ENCODE measurements at places on chromosomes 12 and 14.
A peak's percentile ranks its signal among the peaks of the same experiment; 100 is the strongest.

GRCh38 chr12:68622250-68622649 lies 11.6 kb downstream of the RAP1B start:
- DNase-seq: no peak

GRCh38 chr14:65156568-65157366 lies 54.5 kb upstream of the MAX start:
- no peak for DNase-seq

- DNase-seq: no peak
Measured at GRCh38 chr12:21971344-21971743, 30.1 kb upstream of the ABCC9 start.

DNA sequence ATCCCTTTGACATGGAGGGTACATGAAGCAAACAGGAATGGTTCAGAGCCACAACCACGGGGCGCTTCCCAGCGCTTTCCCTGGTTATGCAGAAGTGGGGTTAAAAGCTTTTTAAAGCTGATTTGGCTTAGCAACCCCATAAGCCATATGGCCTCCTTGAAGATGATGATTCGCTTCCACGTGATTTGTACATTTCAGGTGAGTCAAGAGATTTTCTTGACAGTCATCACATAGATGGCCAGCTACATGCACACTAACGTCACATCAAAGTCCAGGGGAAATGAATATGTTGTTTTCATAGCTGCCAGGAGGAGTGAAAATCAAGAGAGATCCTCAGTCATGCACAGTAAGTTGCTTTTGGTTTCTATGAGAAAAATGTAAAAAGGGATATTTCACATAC lies 309.7 kb downstream of the TMEM132D start:
- no peak for DNase-seq

DNA sequence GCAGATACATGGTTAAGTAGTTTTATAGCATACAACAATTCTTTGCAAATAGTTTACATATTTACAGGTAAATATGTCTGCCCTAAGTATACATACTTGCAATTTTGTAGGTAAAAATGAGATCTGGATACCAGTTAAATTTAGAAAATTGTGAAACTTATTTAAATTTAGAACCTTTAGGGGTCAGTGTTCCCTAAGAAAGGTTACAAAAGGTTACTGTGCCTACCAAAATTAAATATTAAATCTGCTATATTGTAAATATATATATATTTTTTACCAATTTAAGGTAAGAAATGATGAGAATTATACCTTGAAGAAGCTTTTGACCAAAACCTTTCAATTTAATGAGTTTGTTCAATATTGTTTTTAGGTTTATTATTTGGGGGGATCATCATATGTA lies 54.0 kb downstream of the MIPOL1 start:
- DNase-seq: no peak

DNA sequence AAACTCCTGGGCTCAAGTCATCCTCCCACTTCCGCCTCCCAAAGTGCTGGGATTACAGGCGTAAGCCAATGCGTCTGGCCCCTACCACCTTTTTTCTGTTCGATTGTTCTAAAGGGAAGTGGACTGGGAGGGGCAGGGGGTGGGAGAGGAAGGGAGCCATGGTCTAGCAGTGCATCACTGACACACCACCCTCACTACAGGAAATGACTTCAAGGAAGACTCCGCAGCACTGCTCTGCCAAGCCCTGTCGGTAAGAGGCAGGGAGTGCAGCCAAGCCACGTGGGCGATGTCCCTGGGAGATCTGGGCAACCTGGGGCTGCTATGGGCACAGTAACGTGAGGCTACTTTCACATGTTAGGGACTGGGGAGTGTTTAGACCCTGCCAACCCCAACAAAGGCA lies 18.0 kb downstream of the LRRC74A start:
- no peak for DNase-seq

DNA sequence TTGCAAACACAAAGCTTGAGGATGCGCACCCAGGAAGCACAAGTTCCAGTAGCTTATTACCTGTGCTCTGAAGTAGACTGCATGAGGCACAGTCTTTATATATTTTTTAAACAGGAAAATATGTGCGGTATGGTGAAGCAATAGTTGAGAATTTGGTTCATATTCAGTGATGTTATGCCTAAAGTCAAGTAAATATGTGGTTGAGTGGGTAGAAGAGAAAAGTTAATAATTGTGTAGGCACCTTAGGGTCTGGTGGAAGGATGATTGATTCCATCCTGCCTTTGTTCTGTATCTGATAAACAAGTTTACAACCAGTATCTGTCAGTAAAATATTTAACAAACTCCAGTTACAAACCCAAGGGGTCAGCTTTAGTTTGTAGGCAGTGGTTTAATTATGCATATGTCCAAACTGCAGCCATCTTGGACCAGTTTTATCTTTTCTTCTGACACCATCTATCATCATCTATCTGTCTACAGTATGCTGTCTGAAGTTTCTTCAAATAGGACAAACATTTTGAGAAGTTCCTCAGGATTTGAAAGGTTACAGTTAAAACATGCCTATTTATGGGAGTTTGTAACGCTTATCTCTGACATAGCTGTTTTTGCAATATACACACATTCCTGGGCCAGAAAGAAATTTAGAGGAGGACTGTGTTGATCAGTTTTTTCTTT lies 10.8 kb downstream of the SINHCAF start:
- DNase-seq: no peak

- DNase-seq: peak; percentile 32
Measured at GRCh38 chr12:52221912-52222457, 11.1 kb upstream of the KRT7 start.

DNA sequence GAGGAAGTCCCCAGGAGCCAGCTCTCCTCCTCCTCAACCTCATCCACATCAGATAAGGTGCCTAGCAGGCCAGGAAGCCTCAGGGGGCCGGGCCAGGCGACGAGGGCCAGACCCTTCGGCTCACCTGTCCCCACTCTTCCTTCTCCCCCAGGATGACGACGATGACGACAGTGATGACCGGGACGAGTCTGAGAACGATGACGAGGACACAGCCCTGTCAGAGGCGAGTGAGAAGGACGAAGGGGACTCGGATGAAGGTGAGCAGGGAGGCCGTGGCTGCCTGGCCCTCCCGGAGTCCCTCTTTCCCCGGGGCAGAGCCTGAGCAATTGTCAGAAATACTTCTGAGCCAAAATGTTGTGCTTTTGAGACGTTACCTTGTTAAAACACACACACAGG lies 13.8 kb downstream of the SETD1B start:
- no peak for DNase-seq

- DNase-seq: no peak
Measured at GRCh38 chr12:117034249-117034648, 65.0 kb downstream of the TESC start.

GRCh38 chr14:100393362-100393761 lies 70.2 kb downstream of the SLC25A47 start:
- DNase-seq: no peak

GRCh38 chr14:51821822-51822221 lies 38.6 kb upstream of the GNG2 start:
- no peak for DNase-seq

- no peak for DNase-seq
Measured at GRCh38 chr14:76760331-76761135, 735 bp upstream of the VASH1 start.

GRCh38 chr12:122081697-122082221 lies 3.2 kb downstream of the MLXIP start:
- DNase-seq: peak; percentile 49

GRCh38 chr14:75648066-75648838 lies 12.4 kb downstream of the ERG28 start:
- DNase-seq: no peak

- DNase-seq: no peak
Measured at GRCh38 chr12:20475542-20475941, 107.2 kb downstream of the PDE3A start.

GRCh38 chr12:67096533-67097318 lies 172.4 kb upstream of the CAND1 start:
- DNase-seq: no peak

GRCh38 chr12:53481939-53482586 lies 17.2 kb downstream of the MAP3K12 start:
- DNase-seq: no peak

GRCh38 chr12:27107986-27108385 lies 25.6 kb upstream of the C12orf71 start:
- DNase-seq: no peak

- DNase-seq: no peak
Measured at GRCh38 chr12:48927261-48927660, 2.0 kb upstream of the FKBP11 start.

DNA sequence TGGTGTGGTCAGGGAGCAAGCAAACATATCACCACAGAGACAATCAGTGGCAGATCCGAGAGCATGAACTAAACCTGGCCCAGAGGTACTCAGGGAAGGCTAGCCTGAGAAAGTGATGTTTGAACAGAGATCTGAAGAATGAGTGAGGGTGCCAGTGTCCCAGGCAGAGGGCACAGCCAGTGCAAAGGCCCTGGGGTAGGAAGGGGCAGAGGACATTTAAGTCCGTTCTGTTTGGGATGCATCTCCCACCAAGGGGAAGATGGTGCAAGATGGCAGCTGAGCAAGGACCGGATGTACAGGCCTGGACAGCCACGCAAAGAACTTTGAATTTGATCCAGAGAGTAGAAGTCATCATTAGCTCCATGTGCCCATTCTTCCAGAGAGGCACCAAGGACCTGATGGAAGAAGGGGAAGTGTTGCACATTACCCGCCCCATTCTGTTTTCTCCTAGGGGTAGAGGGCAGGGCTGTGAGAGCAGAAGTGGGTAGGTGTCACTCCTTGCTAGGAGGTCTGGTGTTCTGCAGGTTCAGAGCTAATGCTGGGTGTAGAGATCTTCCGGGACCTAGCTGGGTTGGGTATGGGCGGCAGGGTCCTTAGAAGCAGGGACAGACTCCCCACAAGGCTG lies 3.9 kb downstream of the DTX1 start:
- DNase-seq: no peak

DNA sequence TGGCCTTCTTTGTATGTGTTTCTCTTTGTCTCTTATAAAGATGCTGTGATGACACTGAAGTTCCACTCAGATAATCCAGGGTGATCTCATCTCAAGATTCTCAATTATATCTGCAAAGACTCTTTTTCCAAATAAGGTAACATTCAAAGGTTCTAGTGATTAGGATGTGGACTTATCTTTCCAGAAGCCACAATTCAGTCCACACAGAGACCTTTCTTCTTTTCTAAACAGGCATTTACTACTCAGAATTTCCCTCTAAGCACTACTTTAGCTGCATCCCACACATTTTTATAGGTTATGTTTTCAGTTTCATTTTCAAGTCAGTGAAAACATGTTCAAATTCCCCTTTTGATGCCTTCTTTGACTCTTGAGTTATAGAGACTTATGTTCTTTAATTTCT lies 9.0 kb upstream of the NKX2-1 start:
- no peak for DNase-seq

DNA sequence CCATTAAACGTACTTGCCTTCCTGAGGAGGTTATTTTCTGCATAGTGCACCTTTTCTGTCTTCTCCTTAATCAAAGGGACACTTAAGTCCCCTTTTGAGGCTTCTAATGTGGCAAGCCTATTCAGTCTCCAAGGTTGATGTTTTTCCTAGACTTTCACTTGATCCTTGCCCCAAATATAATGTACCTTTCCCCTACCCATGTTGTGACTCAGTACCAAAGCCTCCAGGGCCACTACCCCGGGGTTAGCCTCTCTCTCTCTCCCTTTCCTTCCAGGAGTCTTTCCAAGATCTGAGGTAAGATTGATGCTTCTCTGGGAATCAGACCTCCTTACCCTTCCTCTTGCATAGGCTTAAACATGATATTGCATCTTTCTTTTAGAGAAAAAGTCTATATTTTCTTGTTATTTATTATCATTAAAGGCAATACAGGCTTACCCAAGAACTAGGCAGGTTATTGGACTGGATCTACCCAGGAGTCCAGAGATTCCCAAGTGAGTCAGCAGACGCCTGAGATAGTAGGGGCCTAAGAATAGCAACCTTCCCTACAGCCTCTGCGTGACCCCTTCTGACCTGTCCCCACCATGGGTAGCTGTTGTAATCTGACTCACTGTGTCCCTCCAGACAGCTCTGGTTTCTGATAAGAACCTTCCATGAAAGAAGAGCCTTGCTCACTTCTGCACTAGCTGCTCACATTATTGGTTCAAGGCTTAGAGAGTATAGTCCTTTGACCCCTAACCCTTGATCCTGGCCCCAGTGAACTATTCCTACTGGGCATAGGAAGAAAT lies 172.9 kb downstream of the ZFP36L1 start:
- no peak for DNase-seq

DNA sequence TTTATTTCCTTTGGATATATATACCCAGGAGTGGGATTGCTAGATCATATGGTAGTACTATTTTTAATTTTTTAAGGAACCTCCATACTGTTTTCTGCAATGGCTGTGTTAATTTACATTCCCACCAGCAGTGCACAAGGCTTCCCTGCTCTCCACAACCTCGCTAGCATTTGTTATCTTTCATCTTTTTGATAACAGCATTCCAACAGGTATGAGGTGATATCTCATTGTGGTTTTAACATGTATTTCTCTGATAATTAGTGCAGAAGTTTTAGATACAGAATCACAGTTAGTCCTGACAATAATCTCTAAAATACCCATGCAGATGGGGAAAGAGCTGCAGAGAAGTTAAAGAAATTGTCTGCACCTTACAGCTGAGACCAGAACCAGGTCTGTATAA lies 35.5 kb upstream of the BCL2L14 start:
- no peak for DNase-seq

GRCh38 chr12:10491766-10492165 lies 13.9 kb upstream of the EIF2S3B start:
- no peak for DNase-seq

GRCh38 chr12:89732522-89732921 lies 23.9 kb upstream of the ATP2B1 start:
- no peak for DNase-seq

- DNase-seq: peak; percentile 5
Measured at GRCh38 chr14:96660123-96660522, 137.1 kb upstream of the VRK1 start.

DNA sequence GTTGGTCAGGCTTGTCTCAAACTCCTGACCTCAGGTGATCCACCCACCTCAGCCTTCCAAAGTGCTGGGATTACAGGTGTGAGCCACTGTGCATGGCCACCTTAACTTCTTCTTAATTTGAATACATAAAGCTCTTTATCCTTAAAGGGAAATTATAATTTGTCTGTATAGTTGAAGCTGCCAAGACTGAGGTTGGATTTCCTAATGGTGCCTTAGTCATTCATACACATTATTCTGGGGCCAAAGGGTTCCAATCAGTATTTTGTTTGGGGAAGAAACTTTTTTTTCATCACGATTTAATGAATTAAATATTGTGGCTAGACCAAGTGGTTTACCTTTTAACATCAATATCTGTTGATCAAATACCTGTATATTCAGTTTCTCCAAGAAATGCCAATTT lies 135.9 kb downstream of the SYT1 start:
- no peak for DNase-seq
